ENCODE measurements at places on chromosomes 7 and 10.

- no peak for DNase-seq
Measured at GRCh38 chr10:125062914-125063230, 97.5 kb downstream of the CTBP2 start.

DNA sequence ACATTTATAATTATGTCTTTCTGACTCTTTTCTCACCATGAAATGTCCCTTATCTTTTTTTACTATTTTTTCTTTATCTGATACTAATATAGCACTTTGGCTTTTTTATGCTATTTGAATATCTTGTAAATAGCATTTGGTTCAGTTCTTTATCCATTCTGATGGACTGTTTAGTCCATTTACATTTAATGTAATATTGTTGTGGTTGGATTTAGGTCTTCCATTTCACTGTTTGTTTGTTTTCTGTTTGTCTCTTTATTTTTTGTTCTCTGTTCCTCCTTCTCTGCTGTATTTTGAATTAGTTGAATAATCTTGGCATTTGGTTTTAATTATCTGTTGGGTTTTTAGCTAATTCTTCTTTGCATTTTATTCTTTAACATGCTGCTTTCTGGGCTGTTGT is 89.8 kb downstream of the ANKIB1 start:
- no peak for DNase-seq

GRCh38 chr10:73874267-73875138 is at the start of gene CAMK2G:
CAMK2G (minus strand) TSS chr10:73874555; CDS start chr10:73874461, 94 bp downstream.
- DNase-seq: peak; percentile 65

- DNase-seq: no peak
Measured at GRCh38 chr7:140334341-140335057, 63.8 kb downstream of the SLC37A3 start.

DNA sequence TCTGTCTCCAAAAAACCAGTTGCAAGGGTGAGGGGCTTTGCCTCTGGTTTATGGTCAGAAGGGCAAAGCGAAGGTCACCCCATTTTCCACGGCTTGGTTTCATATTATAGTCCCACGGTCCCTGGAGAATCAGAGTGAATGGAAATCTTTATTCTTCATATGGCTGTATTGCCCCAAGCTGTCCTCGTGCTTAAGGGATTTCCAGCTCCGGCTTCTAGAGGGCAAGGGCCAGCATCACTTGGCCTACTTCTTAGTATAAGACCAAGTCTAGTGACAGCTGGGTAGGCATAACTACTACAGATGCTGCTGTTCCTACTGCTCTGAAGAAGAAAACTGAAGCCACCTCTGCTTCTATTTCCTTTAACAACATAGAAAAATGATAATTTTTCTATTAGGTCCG is 63.2 kb downstream of the PARP12 start:
- no peak for DNase-seq

- DNase-seq: no peak
Measured at GRCh38 chr7:158832994-158833393, 3.7 kb upstream of the ESYT2 start.

GRCh38 chr7:117872561-117873309 is 506 bp downstream of the CTTNBP2 start:
- no peak for DNase-seq

DNA sequence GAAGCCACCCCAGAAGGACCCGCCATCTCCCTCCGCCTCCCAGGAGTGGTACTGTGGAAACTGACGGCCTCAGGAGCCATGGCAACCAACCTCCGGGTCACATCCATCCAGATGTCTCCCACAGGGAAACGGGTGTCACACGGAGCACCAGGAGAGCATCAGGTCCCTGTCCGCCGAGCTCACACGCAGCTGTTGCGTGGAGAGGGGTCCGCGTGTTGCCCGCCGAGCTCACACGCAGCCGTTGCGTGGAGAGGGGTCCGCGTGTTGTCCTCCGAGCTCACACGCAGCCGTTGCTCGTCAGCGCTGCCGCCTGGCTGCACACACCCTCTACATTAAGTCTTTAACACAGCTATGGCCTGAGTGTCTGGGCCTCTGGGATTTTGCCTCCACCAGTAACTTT is 311.1 kb upstream of the SHH start:
- no peak for DNase-seq

DNA sequence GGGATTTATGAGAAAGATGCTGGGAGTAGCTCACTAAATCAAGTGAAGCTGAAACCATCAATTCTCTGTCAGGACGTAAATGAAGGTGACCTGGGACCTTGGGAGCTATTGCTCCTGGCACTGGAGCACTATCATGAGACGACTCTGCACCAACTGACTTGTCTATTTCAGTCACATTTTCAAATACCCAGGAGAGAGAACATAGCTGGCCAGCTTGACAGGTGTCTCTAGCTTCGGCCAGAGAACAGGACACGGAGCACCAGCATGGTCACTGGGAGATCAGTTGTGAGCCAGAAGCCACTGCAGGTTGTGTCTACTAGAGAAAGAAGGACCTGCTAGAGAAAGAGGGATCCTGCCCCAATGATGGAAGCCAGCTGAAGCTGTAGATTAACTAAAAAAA is 17.4 kb upstream of the ATOH7 start:
- no peak for DNase-seq

DNA sequence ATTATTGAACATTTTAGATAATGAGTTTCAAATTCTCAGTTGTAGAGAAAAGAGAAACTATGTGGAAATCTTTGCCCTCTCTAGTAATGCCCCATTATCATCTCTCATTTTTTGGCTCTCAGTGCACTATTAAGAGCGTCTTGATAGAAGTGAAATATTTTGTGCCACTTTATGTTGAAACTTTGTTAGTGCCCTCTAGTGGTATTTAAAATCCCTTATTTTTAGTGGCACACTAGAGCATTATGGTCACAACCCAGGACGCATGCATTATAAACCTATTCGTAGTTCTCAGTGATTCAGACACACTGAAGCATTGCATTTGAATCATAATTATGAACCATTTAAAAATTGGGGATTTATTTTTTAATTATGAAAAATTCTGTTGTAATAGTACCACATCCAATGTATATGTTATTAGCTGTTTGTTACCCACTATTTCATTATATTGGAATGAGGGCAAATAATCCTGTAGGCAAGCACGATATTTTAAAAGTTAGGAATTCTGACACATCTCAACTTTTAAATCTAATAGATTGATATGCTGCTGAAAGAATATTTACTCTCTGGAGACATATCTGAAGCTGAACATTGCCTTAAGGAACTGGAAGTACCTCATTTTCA is 21.9 kb downstream of the PDCD4 start:
- no peak for DNase-seq

- DNase-seq: no peak
Measured at GRCh38 chr10:59019603-59020002, 156.8 kb upstream of the PHYHIPL start.

DNA sequence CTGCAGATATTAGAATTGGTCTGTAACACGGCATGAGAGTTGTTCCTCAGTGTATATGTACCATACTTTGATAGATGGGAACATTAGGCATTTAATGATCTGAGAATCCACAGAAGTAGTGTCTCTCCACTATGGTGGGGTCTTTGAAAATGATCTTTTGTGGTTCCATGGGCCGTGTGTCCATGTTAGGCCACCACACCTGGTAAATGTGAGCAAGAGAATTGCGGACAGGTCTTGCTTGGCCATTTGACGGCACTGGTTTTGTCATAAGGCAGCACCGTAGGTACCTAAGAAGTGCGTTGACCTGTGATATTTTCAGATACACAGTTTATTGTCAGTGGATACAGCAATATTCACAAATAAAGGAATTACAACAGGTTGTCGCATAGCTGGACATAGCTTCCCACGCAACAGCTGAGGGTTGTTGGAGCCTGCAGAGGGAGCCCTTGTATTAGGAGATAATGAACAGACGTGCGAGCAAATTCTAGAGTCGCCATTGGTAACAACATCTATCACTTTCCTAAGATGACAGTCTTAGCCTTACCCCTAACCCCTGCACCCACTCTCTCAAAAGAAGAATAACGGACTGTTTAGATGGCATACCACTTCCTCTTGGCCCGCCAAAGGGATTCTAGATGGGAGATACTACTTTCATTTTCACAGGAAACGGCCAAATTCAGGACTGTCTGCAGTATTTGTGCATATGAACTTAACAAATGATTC is 111.4 kb downstream of the COL28A1 start:
- DNase-seq: peak; percentile 30

DNA sequence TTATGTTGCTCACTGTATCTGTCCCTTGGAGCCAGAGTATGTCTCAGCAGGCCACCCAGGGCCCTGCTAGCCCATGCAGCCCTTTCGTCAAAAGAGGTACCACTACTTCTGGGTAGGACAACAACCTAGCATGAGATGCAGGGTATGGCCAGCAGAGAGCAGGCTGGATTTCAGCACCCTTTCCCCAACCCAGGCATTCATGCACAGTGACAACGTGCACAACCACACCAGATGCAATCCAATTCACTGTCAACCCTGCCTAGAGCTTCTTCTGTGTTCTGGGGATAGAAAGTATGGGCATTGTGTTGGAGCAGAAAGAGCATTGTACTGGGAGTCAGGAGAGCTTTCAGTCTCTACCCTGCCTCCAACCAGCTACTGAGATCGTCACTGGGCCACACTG is 37.9 kb downstream of the JAZF1 start:
- no peak for DNase-seq

DNA sequence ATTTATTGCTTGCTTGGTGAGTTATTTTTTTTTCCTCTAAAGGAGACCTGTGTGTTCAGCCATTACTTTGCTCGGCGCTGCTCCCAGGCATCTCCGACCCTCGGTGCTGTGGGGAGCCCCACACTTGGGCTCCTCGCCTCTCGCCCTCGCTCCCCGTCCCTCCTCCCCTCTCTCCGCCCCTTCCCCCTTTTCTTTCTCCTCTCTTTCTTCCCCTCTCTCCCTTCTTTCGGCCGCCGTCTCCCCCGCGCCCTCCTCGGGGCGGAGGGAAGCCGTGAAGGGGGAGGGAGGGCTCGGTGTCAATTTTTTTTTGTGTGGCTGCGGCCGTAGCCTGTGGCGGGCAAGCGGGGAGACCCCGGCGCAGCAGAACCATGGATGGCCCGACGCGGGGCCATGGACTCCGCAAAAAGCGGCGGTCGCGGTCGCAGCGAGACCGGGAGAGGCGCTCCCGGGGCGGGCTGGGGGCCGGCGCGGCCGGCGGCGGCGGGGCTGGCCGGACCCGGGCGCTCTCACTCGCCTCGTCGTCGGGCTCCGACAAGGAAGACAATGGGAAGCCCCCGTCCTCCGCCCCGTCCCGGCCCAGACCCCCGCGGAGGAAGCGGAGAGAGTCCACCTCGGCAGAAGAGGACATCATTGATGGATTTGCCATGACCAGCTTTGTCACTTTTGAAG is 1.1 kb downstream of the AUTS2 start:
- no peak for DNase-seq

DNA sequence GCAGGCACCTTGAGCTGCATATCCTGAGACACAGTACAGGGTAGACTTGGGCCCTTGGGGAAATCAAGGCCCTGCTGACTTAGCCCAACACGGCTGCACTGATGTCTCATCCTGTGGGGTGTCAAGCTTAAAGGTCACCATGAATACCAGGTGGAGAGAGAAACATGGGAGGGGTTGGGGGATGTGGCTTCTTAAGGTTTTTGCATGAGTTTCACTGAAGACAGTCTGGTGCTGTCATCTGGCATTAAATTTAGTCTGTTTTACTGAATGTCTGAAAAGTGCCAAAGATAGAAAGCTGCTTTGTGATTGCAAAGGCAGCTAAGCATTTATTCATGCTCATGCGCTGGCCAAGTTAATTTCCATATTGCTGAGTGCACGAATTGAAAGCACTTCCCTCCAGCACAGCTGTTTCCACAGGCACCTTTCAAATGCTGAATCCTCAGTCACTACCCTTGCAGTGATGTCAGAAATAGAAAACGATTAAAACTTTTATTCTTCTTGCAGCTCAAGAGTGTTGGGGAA is 102.1 kb downstream of the OSBPL3 start:
- DNase-seq: no peak

DNA sequence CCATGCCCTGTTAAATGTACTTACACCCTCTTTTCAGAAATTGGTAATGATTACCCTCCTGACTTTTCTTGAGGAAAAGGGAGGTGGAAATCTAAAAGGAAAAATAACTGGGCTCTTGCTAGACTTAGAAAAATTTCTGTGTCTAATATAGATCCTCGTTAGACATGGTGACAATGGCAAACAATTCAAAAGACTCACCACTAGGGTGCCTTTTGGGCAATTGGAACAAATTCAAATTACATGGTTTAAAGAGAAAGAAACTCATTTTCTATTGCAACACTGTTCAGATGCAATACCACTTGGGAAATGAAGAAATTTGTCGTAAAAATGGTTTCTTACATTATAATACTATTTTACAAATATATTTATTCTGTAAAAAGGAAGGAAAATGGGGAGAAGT is 950.1 kb downstream of the GRM8 start:
- no peak for DNase-seq

- DNase-seq: no peak
Measured at GRCh38 chr7:29843093-29843492, 36.8 kb downstream of the WIPF3 start.

All from stimulated activated CD4-positive, alpha-beta T cell treated with anti-CD3 and anti-CD28 coated beads, Interleukin-2, amount 100 ng/mL, for 48 hours (primary cell).